Muscle of arm (tissue), 14 donors: ENCODE measurements at places on chromosomes 12 and 14. TPM values are rescaled to one million over a fixed set of nuclear protein-coding genes. Genes with fewer than 3 reads are reported as not detected.

DNA sequence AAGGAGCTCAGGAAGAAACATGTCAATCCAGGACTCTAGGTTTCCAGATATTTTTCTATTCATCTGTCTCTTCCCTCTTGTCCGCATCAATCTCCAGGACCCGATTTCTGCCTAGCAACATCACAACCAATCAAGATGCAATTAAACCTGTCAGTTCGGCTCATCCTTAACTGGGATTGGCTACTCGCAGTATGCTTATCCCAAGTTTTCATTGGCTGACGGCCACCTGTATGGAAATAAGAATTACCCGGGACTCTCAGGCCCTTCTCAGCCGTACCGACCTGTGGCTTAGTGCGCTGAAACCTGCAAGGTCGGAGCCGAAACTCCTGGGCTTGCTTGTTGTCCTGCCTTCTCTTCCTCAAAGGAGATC, 20.4 kb upstream of the ATP5MC2 start:
- DNase-seq: peak; percentile 58

- no peak for DNase-seq
Measured at GRCh38 chr14:94310248-94310647, 12.9 kb downstream of the SERPINA6 start.

DNA sequence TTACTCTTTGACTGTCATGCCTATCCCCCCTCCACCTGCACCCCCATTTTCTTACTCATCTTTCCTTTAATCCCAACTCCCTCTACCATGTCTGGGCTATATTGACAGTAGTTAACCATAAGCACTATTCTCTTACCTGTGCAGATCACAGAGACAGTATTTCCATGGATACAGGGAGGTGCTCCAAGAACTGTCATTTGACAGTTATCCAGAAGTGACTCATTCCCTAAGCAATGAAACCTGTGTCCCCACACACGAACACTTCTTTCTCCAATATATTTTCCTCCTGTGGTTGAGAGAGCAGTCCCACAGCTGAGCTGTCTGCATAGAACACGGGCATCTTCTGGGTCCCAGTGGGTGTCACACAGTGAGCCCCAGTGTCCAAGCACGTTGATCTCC, 68.8 kb downstream of the CD163L1 start:
- DNase-seq: no peak

GRCh38 chr12:16086942-16087341, 175.8 kb downstream of the DERA start:
- DNase-seq: no peak

- no peak for DNase-seq
Measured at GRCh38 chr12:104494793-104495158, 38.0 kb downstream of the CHST11 start.

GRCh38 chr12:92503971-92504593, 198.7 kb upstream of the PLEKHG7 start:
- peak; percentile 58 for DNase-seq

GRCh38 chr14:41785696-41786095, 179.0 kb downstream of the LRFN5 start:
- no peak for DNase-seq

GRCh38 chr14:79749065-79749464, 462.2 kb downstream of the DIO2 start:
- no peak for DNase-seq

- DNase-seq: no peak
Measured at GRCh38 chr12:43057566-43057965, 468.0 kb upstream of the PRICKLE1 start.

DNA sequence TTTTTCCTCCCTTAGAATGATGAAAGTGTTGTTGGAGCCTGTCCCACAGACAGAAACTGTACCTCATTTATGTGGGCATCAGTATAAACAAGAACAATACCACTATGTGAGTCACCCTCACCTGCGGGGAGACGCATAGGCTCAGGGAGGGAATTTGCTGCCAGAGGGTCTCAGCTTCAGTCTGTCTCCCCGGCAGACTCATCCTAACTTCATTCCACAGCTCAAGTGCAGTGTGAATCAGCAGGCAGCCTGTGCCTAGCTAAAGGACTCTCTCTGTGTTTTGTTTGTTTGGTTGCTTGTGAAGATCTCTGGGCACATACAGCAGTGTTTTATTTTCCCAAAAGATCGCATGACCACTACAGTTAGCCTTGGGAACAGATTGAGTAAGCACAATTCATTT, 98.9 kb downstream of the PRKCH start:
- DNase-seq: no peak

GRCh38 chr14:95291859-95292542, 27.7 kb downstream of the CLMN start:
- peak; percentile 38 for DNase-seq

GRCh38 chr12:120529641-120530417, 871 bp upstream of the COQ5 start:
- peak; percentile 43 for DNase-seq

The C12orf50 gene
- 0.20 TPM for polyA plus RNA-seq

The LBHD2 gene
- polyA plus RNA-seq: not detected

The LRP1-AS gene
- 0.98 TPM for polyA plus RNA-seq

The ABCB9 gene
- 4.5 TPM for polyA plus RNA-seq

The OR4K13 gene
- polyA plus RNA-seq: not detected

The FOXA1 gene
- polyA plus RNA-seq: 13.3 TPM

The TAS2R42 gene
- not detected for polyA plus RNA-seq

The SMOC1 gene
- polyA plus RNA-seq: 2.5 TPM

The TPH2 gene
- not detected for polyA plus RNA-seq
